ENCODE measurements at places on chromosomes 7 and 10.

GRCh38 chr10:18476076-18476647, 175.2 kb downstream of the NSUN6 start:
- DNase-seq, result no peak

DNA sequence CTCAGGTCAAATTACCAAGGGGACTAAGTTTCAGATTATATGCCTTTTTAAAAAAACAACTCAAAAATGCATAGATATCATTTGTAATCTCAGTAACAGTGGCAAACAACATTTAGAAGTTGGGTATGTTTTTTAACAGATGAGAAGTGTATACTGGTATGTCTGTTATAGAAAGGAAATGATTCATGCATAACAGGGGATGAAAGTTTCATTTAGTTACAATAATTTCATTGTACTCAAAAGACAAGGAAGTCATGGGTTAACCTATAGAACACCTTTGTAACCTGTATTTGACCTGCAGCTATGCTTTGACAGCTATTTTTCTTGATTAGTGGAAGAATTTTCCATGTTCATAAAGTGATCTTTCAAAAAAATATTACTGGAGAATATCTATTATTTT, 35.4 kb upstream of the FAM133B start:
- DNase-seq, result no peak

- DNase-seq, result no peak
Measured at GRCh38 chr10:176677-177076, 41.4 kb downstream of the ZMYND11 start.

- DNase-seq, result no peak
Measured at GRCh38 chr7:95950698-95951097, 178.3 kb downstream of the DYNC1I1 start.

DNA sequence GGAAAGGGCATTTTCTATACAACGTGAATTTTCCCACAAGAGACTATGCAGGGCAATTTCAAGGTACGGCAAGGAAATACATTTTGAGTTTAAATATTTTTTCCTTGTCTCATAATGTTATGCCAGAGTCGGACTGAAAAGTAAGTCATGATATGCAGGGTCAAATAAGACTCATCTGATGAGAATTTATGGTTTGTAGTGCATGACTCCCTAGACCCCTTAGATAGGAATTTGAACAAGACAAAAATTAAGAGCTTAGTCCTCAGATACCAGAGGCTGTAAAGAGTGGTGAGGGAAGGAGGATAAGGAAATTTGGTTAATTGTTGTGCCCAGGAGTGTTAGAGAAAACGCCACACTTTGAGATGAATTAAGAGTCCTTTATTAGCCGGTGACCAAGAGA, 616.6 kb downstream of the XPNPEP1 start:
- no peak for DNase-seq

- DNase-seq, result no peak
Measured at GRCh38 chr7:151806204-151806603, 70.7 kb downstream of the PRKAG2 start.

DNA sequence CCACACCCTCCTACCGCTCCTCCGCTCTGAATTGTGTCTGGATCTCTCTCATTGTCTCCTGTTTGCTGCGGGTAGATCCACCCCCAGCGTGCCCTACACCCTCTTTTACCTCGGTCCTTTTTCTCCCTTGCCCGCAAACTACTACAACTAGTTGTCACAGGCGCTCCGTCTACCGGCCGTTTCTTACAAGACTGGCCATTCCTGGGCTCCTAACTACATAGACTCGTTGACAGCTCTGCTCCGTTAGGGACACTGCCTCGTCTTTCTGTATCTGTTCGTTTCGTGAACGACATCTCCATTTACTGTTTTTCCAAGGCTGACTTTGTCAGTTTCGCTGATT, 786 bp downstream of the TAF3 start:
- no peak for DNase-seq

DNA sequence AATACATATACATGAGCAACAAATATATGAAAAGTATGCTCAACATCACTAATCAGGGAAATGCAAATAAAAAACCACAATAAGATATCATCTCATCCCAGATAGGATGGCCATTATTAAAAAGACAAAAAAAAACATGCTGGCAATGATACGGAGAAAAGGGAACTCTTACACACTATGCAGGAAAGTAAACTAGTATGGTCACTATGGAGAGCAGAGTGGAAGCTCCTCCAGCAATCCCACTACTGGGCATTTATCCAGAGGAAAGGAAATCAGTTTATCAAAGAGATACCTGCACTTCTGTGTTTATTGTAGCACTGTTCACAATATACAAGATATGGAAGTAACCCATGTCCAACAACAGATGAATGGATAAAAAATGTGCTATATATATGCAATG, 217.5 kb downstream of the SDK1 start:
- no peak for DNase-seq

DNA sequence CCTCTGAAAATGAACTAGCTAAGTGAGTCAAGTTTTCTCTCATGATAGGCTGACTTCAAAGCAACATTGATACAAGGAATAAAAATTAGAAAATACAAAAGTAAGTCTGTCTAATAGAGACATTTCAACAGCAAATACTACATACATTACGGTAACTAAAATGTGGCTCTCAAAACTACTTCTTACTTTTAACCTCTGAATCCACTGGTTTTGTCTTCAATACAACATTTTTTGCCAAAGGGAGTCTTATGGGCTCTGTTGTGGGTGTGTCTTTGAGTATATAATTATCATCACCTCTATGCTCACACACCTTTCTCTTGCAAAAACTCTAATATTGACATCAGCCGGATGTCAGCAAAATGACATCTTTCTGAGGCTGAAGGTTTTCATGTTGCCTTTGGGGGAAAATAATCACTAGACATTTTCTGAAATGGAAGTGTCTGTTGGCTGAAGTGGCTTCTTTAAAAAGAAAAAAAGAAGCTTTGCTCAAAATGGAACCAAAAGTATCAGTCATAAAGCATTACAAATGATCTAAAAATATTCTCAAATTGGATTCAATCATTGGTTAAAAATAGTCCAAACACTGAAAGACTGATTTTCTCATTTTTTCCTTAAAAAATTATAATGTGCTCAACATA, 41.8 kb upstream of the FAM133B start:
- DNase-seq, result no peak

DNA sequence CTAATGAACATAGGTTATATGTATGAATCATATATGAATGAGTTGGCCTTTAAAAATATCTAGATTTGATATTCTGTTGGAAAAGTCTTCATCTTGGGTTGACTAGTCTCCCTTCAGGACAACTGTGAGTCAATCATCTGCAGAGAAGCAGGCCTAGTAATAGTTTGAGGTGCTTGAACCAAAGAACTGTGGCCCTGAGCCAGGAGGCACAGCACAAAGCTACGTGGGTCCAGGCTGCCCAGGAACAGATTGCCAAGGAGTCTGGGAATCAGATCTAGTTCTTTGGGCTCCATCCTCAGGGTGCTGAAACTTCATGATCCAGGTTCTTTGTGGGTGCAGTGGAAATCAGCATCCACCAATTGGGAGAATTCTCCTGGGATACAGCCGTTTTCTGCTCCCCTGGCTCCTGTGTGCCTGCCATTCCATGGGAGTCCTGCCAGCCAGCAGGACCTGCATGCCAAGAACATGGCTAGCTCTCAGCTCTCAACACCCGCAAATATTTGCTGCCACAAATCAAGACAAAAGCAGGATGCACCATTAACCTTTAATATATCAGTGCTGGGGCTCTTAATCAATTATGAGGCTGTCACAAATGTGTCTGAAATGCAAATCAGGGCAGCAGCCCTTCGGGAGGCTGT, 709.0 kb downstream of the GRID1 start:
- no peak for DNase-seq

GRCh38 chr7:137691566-137691965, 155.2 kb downstream of the DGKI start:
- DNase-seq, result no peak

DNA sequence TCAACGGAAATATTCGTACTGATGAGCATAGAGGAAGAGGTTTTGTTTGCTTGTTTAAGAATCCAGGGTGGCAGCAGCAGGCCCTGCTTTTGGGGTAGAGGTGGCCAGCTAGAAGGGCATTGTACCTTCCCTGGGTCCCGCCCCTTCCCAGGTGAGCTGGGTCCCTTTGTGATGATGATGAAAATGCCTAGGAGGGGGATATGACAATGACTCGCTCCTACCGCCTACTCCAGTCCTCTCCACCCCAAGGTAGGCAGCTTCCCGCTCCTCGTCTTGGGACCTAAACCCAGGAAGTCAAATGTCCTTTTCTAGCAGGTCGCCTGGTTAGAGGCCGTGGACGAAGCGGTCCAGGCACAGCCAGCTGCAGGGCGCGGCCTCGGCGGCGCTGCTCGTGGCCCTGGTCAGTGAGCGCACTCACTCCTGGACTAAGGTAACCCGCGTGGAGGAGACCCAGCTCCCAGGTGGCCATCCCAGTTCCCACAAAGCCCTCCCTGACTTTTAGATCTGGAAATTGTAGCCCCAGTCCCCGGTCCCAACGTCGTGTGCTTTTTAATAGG, 141.4 kb downstream of the LSMEM1 start:
- no peak for DNase-seq

DNA sequence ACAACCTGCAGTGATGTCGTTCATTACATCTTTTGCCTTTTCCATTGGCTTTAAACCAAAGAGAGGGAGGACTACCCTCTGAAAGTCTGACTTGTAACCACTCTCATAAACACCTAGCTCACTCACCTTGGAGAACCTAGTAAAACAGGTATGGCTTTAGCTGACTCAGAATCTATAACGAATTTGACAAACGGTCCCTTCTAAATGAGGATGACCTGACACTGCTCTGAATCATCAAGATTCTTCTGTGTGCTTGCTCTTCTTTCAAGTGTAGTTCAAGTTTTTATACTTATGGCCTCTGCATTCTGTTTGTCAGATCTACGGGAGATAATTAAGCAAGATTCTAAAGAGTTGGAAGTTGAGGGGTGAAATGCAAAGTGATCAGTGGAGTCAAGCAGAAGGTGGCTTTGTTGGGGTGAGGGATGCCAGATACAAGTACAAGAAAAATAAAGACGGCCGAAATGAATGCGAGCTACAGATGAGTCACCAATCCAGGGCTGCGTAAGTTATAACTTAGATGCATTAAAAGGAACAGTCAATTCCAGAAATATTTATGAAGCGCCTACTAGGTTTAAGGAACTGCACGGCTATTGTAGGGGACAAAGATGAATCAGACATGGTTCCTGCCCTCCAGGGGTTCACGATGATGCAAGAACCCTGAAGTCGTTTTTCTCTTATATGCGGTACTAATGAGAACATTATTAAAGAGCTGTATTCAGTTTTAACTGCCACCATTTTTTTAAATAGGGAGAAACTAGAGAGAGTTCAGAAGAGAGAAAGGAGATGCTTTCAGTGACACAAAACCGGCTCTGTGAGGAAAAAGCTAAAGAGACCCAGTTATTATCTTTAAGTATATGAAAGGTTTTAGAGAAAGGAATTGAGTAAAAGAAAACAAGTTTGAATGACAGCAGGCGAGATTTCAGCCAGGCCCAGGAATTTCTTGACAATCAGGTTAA, 6.5 kb downstream of the HIPK2 start:
- no peak for DNase-seq

DNA sequence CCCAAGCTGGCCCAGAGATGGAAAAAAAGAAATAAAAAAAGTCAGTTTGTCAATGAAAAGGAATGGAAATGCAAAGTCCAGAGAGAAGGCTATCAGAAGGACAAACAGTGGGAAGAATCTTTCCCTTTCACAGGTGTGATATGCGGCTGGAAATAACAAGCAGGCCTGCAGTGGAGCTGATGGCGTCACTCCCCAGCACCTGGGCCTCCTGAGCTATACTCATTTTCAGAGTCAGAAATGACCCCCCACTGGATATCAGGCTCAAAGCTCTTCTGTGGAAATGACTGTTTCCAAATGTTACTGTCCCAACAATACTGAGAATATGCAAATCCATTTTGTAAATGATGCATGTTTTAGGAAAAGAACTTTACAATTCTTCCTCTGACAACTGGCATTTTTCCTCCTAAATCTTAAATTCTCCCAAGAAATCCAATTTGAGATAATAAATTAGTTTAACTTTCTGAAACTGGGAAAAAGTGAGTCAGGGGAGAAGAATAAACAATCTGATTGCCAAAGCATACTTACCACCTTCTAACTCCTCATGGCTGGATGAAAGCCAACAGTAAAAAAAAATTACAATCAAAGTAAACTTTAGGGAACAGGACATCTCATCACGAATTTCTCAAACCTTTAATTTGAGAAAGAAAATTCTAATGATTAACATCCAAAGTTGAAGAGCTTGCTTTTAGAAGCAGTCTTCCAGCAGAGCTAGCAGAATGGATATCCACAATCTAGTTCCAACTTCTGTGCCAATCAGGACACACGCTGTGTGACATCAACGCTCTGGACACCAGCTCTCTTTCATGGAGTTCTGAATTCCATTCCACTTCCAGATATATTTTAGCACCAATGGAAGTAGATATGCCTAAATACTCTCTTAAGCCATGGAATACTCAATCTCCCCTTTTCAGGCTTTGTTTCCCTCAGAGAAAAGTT, 5.3 kb upstream of the CUZD1 start:
- DNase-seq, result no peak

GRCh38 chr7:149027611-149028345, 527 bp downstream of the PDIA4 start:
- DNase-seq, result no peak

DNA sequence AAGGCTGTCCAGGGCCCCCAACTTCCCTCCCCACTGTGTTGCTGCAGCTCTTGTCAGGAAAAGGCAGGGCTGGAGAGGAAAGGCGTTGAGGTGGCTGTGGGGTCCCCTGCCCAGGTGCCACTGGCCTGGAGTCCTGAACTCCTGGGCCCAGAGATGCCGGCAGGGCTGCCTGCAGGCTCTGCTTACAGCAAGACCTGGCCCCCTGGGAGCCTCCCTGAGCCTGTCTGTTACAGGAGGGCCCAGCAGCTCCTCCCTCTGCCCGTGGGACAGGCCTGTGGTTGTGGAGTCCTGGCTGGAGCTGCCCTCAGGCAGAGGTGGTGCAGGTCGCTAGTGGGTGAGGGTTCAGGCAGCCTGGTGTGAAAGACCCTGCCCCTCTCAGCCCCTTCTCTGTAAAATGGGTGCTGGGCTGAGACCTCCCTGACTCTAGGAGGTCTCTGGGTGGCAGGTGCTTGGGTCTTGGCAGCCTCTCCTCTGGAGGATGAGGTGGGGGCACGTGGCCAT, 9.9 kb downstream of the ANTXRL start:
- no peak for DNase-seq

- no peak for DNase-seq
Measured at GRCh38 chr10:132420981-132421846, 24.2 kb downstream of the PWWP2B start.

DNA sequence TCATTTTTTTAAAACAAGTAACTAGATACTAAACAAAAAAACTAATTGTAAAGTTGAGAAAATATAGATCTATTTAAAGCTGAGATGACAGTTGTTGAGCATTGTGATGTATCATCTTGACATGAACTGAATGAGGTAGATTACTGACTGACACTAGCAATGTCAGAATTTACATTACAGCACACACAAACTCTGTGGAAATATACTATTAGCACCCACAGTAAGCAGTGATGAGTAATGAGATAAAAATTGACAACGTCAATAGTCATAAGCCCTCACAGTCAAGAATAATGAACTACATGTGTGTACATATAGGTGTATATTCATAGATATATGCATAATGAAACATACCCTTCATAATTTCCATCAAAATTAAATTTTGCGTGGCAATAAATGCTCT, 368.4 kb downstream of the TFEC start:
- no peak for DNase-seq

GRCh38 chr10:78688901-78689583, 379.7 kb upstream of the ZMIZ1 start:
- no peak for DNase-seq

- no peak for DNase-seq
Measured at GRCh38 chr10:14782691-14783363, 8.1 kb upstream of the FAM107B start.
